A549 treated with DMSO at 1 μM for 4 hours (cell line): ENCODE measurements at places on chromosomes 3 and 15. TPM values are rescaled to one million over a fixed set of nuclear protein-coding genes. Genes with fewer than 3 reads are reported as not detected.

SQOR gene
- total RNA-seq, result 59.9 to 68.2 TPM (median 64.9 TPM) in 5 replicates

KBTBD13 gene
- total RNA-seq, result 0.02 TPM in 1 of 5 replicates, not detected in the others

TTLL13 gene
- total RNA-seq, result 0.14 to 0.16 TPM (median 0.15 TPM) in 4 of 5 replicates, not detected in the other

C2CD4B gene
- total RNA-seq, result 0.07 to 0.09 TPM (median 0.08 TPM) in 3 of 5 replicates, not detected in the others

CDC25A gene
- 10.6 to 13.4 TPM (median 11.1 TPM) in 5 replicates for total RNA-seq

SLC22A13 gene
- 0.05 to 0.09 TPM in 2 of 5 replicates, not detected in the others for total RNA-seq

ZDHHC3 gene
- 34.0 to 39.4 TPM (median 38.1 TPM) in 5 replicates for total RNA-seq

ECT2 gene
- 75.6 to 101 TPM (median 89.6 TPM) in 5 replicates for total RNA-seq

HEMK1 gene
- 3.5 to 7.6 TPM (median 7.0 TPM) in 5 replicates for total RNA-seq

SHC4 gene
- total RNA-seq, result 0.80 to 1.1 TPM (median 1.0 TPM) in 5 replicates

IL16 gene
- 0.15 to 0.24 TPM in 2 of 5 replicates, not detected in the others for total RNA-seq

ACY1 gene
- total RNA-seq, result 23.8 to 27.0 TPM (median 25.0 TPM) in 5 replicates

CFAP100 gene
- not detected in 5 replicates for total RNA-seq

PCOLCE2 gene
- 27.6 to 40.9 TPM (median 34.2 TPM) in 5 replicates for total RNA-seq

CYP19A1 gene
- total RNA-seq, result 0.06 to 0.25 TPM (median 0.10 TPM) in 4 of 5 replicates, not detected in the other

PPP2R3A gene
- total RNA-seq, result 3.0 to 3.7 TPM (median 3.2 TPM) in 5 replicates

GOLGA6A gene
- 0.07 to 0.16 TPM in 2 of 5 replicates, not detected in the others for total RNA-seq

CD200R1 gene
- 0.06 to 0.10 TPM (median 0.06 TPM) in 3 of 5 replicates, not detected in the others for total RNA-seq

GPR62 gene
- 0.06 TPM in 1 of 5 replicates, not detected in the others for total RNA-seq

LTK gene
- total RNA-seq, result 0.05 to 0.11 TPM (median 0.06 TPM) in 3 of 5 replicates, not detected in the others

PLSCR2 gene
- 0.21 TPM in 1 of 5 replicates, not detected in the others for total RNA-seq

BCHE gene
- 1.1 to 1.2 TPM (median 1.1 TPM) in 5 replicates for total RNA-seq

ADGRG7 gene
- not detected in 5 replicates for total RNA-seq

FBLN2 gene
- 1.5 to 2.8 TPM (median 2.3 TPM) in 5 replicates for total RNA-seq

VWA5B2 gene
- total RNA-seq, result 0.38 to 0.56 TPM (median 0.48 TPM) in 5 replicates

GRK7 gene
- 0.02 TPM in 1 of 5 replicates, not detected in the others for total RNA-seq

POU1F1 gene
- total RNA-seq, result not detected in 5 replicates

BOC gene
- 6.9 to 8.7 TPM (median 7.5 TPM) in 5 replicates for total RNA-seq

ELP6 gene
- total RNA-seq, result 23.3 to 30.0 TPM (median 29.3 TPM) in 5 replicates

HRG gene
- total RNA-seq, result not detected in 5 replicates

SRGAP3 gene
- total RNA-seq, result 0.28 to 0.71 TPM (median 0.31 TPM) in 5 replicates

RTP3 gene
- not detected in 5 replicates for total RNA-seq

FEZF2 gene
- total RNA-seq, result not detected in 5 replicates

ZNF660 gene
- total RNA-seq, result not detected in 5 replicates

TMEM39A gene
- 25.0 to 34.3 TPM (median 31.6 TPM) in 5 replicates for total RNA-seq

DAG1 gene
- 49.8 to 62.9 TPM (median 60.1 TPM) in 5 replicates for total RNA-seq

GRIP2 gene
- 1.00 to 2.3 TPM (median 1.9 TPM) in 5 replicates for total RNA-seq

CYP8B1 gene
- total RNA-seq, result not detected in 5 replicates

ZNF662 gene
- total RNA-seq, result not detected in 5 replicates

NANOGP8 gene
- total RNA-seq, result not detected in 5 replicates

CPNE9 gene
- 0.08 to 0.33 TPM (median 0.15 TPM) in 4 of 5 replicates, not detected in the other for total RNA-seq

ADAMTS9 gene
- 0.54 to 0.78 TPM (median 0.59 TPM) in 5 replicates for total RNA-seq

CASR gene
- total RNA-seq, result not detected in 5 replicates

PLCB2 gene
- 0.39 to 1.3 TPM (median 0.79 TPM) in 5 replicates for total RNA-seq

RAB7A gene
- 154 to 189 TPM (median 176 TPM) in 5 replicates for total RNA-seq

NEIL1 gene
- 0.80 to 2.9 TPM (median 2.7 TPM) in 5 replicates for total RNA-seq

GOLGA8T gene
- total RNA-seq, result 0.66 to 1.7 TPM (median 1.3 TPM) in 5 replicates
